Sigmoid colon (tissue), 7 donors: ENCODE measurements at places on chromosomes 12 and 14. TPM values are rescaled to one million over a fixed set of nuclear protein-coding genes. Genes with fewer than 3 reads are reported as not detected.

Gene OR4Q2
- total RNA-seq, result not detected

Gene CCDC175
- not detected for total RNA-seq

Gene FAM222A
- total RNA-seq, result 3.3 TPM

Gene PZP
- total RNA-seq, result not detected

Gene C3AR1
- 6.6 TPM for total RNA-seq

Gene CCDC38
- not detected for total RNA-seq
